Stimulated activated memory B cell treated with anti-CD40 and anti-IgM and Interleukin-4, amounts not matched to agents 10 μg/mL and 1 μg/mL and 100 μg/mL, for 72 hours (primary cell): ENCODE measurements at places on chromosomes 5 and 9.

GRCh38 chr5:44294516-44294915, 94.7 kb downstream of the FGF10 start:
- ATAC-seq, result no peak

DNA sequence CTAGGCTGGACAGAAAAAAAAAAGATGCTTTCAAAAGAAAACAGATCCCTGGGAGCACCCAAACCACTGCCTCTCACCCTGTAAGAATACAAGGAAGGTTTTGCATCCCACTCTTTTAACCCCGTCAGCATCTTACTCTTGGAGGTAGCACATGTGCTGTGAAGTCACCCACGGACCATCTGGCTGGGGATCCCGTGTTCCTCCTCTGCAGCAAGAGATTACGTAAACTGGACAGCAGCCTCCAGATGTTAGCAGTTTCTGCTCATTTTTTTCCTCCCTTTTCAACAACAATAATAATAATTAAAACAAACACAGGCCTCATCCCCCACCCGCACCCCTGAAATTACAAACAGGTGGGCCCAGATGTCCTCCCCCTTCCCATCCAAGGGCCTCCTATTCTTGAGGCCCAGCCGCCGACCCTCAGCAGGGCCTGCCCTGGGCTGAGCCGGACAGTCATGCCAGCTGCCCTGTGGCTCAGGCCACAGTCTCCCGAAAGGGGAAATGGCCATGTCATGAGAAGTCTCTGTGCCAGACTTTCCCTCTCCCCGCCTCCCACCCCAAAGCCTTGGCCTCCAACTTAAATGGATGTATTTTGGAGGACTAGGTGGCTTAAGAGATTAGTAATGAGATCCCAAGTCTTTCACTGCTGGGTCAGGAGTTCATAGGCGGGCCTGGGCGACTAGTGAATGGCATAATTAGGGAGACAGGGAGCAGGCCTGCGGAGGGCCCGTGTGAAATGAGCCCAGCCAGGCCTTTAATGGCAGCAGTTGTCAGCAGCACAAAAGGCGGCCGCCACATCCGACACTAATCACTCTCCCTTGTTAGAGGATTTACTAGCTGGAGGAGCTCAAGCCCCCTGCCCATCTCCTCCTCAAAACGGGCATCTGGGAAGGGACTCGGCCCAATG, 165.1 kb downstream of the PAPPA start:
- no peak for ATAC-seq

GRCh38 chr9:96441798-96442445, 8.0 kb upstream of the HABP4 start:
- no peak for ATAC-seq

GRCh38 chr5:139711906-139712224, 63.7 kb downstream of the CXXC5 start:
- no peak for ATAC-seq

GRCh38 chr5:16889203-16889971, 46.7 kb downstream of the MYO10 start:
- no peak for ATAC-seq
